Vagina (tissue), 2 donors: ENCODE measurements at places on chromosomes 1 and 21.

- H3K27ac ChIP-seq: peak overlapping the region; percentile 75
- peak overlapping the region; percentile 22 for H3K4me3 ChIP-seq
- no peaks in the 10 kb centered on the region for H3K36me3 ChIP-seq
- DNase-seq: no peak
Measured at GRCh38 chr1:91850708-91851107, 35.2 kb downstream of the TGFBR3 start.

DNA sequence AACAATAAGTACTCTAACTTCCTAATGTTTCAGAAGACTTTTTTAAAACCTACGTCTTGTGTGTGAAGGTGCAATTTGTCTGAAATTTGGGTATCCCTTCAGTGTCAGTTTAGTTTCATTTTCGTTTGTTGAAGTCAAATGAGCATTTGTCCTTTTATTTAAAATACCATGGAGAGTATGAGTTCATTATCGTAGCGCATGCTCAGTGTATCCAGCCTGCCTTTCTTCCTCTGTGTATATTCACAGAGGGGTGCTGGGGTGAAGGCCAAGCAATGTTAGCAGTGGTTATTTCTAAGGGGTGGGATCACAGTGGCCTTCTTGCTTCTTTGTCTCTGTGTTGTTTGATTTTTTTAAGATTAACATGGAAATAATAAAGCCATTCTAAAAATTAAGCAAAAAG is 43.2 kb downstream of the CNN3 start:
- H3K27me3 ChIP-seq: no peaks in the 10 kb centered on the region
- no peaks in the 10 kb centered on the region for H3K36me3 ChIP-seq
- peaks cover 14% of the 10 kb centered on the region for H3K4me1 ChIP-seq
- H3K4me3 ChIP-seq: no peak overlapping the region
- DNase-seq: no peak

DNA sequence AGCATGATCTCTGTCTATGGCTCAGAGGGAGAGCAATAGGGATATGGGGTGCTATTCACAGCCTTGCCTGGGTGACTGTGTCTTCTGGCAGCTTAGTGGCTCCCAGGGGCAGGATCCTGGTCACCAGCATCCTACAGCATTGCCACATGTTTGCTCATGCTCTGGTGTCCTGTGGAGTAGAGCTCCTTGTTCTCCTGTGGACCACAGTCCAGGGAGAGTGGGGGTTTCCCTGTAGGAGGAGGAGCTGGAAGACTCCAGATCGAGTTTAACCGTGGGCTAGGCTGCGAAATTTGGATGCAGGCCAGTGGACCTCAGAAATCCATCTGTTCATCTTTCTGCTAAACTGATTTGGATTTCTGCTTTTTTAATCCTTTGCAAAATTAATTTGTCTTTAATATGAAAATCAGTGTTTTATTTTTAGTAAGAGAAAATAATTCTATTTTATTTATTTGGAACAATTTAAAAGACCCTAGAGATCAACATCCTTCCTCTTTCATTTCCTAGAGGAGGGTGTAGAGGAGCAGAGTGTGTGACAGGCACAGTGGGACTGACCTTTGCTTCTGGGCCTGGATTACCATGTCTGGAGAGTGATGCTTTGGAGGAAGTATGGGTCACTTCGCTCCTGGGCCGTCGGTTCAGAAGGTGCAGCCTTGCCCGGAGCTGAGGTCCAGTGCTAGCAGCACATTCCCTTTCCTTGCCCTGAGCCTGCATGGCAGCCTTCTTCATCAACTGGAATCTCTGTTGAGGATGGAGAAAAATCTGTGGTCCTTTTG is 17.4 kb downstream of the ADARB1 start:
- H3K4me3 ChIP-seq: no peak overlapping the region
- no peak for DNase-seq
- H3K36me3 ChIP-seq: no peaks in the 10 kb centered on the region
- peaks cover 31% of the 10 kb centered on the region for H3K4me1 ChIP-seq

DNA sequence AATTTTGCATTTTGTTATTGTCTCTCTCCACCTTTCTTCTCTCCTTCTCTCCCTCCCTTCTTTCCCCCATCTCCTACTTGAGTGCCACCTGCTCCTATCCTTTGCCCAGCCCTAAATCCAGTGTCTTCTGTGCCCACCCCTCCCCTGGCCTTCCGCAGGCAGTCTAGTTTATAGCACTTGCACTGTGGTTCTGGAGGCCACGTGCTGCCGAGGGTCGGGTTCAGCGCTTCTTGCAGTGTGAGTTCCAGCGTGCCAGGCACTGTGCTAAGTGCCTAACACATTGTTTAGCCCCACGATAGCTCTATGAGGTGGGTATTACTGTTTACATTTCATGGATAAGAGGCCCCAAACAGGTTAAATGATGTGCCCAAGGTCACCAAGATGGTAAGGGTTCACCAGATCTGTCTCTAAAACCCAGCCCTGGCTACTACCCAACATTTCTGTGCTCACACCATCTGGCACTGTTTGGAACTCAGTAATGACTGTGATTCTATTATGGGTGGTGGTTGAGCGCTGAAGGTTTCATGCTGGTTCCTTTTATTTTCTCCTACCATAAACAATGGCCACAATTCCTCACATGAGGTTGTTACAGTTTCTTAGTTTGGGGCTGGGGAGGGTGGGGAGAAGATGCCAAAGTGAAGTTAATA is 14.1 kb upstream of the ATP1A4 start:
- H3K36me3 ChIP-seq: no peaks in the 10 kb centered on the region
- H3K27me3 ChIP-seq: no peaks in the 10 kb centered on the region
- H3K4me1 ChIP-seq: no peaks in the 10 kb centered on the region
- H3K27ac ChIP-seq: no peak overlapping the region
- H3K4me3 ChIP-seq: no peak overlapping the region
- no peak for DNase-seq

- no peak for DNase-seq
- no peaks in the 10 kb centered on the region for H3K36me3 ChIP-seq
- peaks cover 32% of the 10 kb centered on the region for H3K4me1 ChIP-seq
Measured at GRCh38 chr1:10726355-10726754, 70.1 kb downstream of the CASZ1 start.

DNA sequence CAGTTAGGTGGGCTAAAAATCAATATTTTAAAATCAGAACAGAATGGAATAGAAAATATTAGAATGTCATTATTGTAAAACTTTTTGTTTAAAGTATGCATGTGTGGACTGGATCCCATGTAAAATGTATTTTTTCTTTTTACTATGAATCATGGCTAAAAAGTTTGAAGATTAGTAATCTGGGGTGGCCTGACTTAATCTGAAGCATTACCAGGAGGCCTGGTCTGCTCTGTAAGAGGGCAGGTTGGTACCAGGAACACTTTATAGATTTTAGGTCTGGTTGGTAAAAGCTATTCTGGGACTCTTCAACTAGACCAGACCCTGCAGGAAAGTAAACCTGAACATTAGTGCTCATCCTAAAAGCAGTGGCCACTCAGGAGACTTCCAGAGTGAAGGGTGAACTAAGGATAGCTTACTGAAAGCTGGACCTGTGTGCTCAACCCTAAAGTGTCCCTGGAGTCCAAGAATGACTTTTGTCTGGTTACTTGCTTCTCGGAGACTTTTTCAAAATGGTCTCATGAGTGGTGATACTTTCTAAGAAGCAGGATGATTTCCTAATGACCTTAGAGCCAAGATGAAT is 16.5 kb downstream of the RGL1 start:
- peaks cover 47% of the 10 kb centered on the region for H3K4me1 ChIP-seq
- H3K27ac ChIP-seq: peak overlapping the region; percentile 57
- no peaks in the 10 kb centered on the region for H3K27me3 ChIP-seq
- no peaks in the 10 kb centered on the region for H3K36me3 ChIP-seq
- no peak for DNase-seq
- no peak overlapping the region for H3K4me3 ChIP-seq

GRCh38 chr21:42214081-42214750 is 4.7 kb upstream of the ABCG1 start:
- H3K4me1 ChIP-seq: peaks cover 8% of the 10 kb centered on the region
- no peak overlapping the region for H3K27ac ChIP-seq
- H3K27me3 ChIP-seq: no peaks in the 10 kb centered on the region

DNA sequence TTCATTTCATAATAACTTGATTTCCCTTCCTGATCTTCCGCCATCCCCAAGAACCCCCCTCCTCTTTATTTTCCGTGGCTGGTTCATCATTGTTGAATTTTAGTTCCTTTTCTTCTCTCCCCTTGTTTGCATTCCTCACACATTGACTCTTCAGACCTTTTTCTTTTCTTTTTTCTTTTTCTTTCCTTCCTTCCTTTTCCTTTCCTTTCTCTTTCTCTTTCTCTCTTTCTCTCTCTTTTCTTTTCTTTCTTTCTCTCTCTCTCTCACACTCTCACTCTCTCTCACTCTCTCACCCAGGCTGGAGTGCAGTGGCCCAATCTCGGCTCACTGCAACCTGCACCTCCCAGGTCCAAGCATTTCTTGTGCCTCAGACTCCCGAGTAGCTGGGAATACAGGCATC is 231.3 kb downstream of the FMN2 start:
- H3K4me1 ChIP-seq: no peaks in the 10 kb centered on the region
- H3K27me3 ChIP-seq: no peaks in the 10 kb centered on the region
- no peak overlapping the region for H3K4me3 ChIP-seq
- H3K27ac ChIP-seq: no peak overlapping the region

DNA sequence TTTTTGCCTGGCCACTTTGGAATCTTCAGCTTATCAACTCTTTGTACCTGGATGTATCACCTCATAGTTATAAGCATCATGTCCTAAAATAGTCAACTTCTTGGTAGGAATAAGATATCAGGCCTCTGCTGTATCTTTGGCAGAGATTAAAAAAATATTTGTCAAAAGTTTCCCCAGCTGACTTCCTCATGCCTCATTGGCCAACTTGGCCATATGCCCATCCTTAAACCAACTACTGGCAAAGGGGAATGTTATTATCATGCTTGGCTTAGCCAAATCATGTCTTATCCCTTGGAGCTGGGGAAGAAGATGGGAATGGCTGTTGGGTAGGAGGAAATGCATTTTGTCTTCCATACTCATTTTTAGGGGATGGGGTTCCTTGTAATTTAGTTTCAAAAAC is 23.4 kb downstream of the NFASC start:
- no peak overlapping the region for H3K27ac ChIP-seq
- no peak for DNase-seq
- no peaks in the 10 kb centered on the region for H3K27me3 ChIP-seq
- peaks cover 5% of the 10 kb centered on the region for H3K4me1 ChIP-seq

DNA sequence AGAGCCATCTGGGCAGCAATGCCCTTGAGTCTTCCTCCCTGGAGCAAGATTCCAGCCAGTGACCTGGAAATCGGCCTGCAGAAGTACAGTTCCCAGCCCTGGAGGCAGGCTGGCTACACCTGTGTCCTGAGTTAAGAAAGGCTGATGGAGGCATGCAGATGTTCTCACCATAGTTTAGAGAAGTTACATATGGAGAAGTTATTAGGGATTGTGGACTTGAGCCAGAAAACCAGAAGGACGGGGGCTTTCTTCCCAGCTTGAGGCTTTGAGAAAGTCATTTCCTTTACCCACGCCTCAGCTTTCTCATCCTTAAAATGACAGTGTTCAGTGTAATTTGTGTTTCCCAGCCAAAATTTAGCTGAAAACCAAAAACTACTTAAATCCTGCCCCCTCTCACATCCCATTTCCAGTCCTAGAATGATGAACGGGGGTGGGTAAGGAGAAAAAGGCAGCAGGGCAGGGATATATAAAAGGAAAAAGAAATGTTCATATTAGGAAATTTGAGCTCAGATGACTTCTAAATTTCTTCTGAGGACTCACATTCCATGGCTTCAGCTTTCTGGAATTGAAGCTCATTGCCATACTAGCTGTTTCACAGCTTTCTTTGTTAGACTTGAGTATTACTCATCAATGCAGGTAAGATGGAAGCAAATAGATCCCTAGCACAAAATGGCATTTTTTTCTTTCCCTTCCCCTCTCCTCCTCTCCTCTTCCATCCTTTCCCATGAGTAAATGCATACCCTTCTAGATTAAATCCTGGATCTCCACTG is 14.4 kb upstream of the C8B start:
- no peaks in the 10 kb centered on the region for H3K4me1 ChIP-seq
- H3K4me3 ChIP-seq: no peak overlapping the region
- H3K27me3 ChIP-seq: no peaks in the 10 kb centered on the region
- DNase-seq: no peak
- no peak overlapping the region for H3K27ac ChIP-seq
- H3K36me3 ChIP-seq: no peaks in the 10 kb centered on the region

DNA sequence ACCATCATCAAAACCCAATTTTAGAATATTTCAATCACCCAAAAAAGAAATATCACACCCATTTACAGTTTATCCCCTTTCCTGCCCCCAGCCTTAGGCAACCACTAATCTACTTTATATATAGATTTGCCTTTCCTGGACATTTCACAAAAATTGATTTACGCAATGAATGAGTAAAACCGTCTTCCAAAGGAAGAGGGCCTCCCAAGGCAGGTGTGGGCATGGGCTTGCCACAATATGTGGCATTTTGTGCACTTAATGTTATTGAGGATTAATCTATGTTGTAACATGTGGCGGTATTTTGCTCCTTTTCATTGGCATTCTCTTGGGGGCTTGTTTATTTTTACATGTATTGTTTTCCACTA is 11.8 kb upstream of the BMP8B start:
- no peak overlapping the region for H3K4me3 ChIP-seq
- no peaks in the 10 kb centered on the region for H3K27me3 ChIP-seq
- no peaks in the 10 kb centered on the region for H3K36me3 ChIP-seq
- H3K4me1 ChIP-seq: no peaks in the 10 kb centered on the region

DNA sequence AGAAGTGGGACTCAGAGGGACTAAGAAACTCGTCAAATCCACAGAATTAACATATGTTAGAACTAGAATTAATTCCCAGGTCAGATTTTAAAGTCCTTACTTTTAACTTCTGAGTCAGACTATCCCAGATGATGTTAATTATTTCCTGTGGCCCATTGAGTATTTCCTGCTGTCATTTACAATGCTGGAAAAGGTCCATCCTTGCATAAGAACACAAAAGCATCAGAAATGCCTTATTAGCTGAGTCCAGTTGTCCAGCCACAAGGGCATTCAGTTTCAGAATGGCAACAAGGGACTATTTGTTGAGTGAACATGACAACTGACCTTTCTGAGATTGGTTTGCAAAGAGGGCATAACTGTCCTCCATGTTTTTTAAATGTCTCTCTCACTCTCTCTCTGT is 16.5 kb upstream of the HIVEP3 start:
- no peak overlapping the region for H3K27ac ChIP-seq
- no peaks in the 10 kb centered on the region for H3K36me3 ChIP-seq
- DNase-seq: no peak
- H3K4me1 ChIP-seq: no peaks in the 10 kb centered on the region
- H3K4me3 ChIP-seq: no peak overlapping the region

DNA sequence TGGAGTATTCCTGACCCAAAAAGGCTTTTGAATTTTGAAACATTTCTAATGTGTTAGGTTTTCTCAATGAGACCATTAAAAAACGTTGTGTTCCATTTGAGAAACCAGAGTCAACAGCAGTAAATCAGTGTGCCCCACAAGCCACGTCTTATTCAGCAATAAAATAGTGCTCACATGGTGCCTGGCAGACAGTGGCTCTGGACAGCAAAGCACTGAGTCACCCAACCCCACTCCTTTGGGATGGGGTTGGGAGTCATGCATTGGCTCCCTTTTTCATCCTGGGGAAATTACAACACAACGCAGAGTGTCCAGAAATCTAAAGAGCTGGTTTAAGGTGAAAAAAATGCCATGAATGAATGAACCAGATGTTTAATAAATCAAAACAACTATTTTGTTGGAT is 46.5 kb downstream of the KCNJ15 start:
- no peak overlapping the region for H3K4me3 ChIP-seq
- no peaks in the 10 kb centered on the region for H3K36me3 ChIP-seq
- no peaks in the 10 kb centered on the region for H3K27me3 ChIP-seq
- DNase-seq: no peak
- H3K27ac ChIP-seq: peak overlapping the region; percentile 9
